ENCODE measurements at places on chromosomes 12 and 14. TPM values are rescaled to one million over a fixed set of nuclear protein-coding genes. Genes with fewer than 3 reads are reported as not detected.
A peak's percentile ranks its signal among the peaks of the same experiment; 100 is the strongest.

Gene IGF1
- total RNA-seq = 6.4 TPM

Gene C12orf54
- total RNA-seq = not detected

Gene KRT73
- total RNA-seq = not detected

Gene ERP27
- total RNA-seq = 0.25 TPM

Gene GOLGA3
- total RNA-seq = 26.3 TPM

Gene ZCRB1
- total RNA-seq = 58.6 TPM

Gene OR6C3
- total RNA-seq = not detected

GRCh38 chr12:20398686-20399085, 30.3 kb downstream of the PDE3A start:
- no peak for DNase-seq

DNA sequence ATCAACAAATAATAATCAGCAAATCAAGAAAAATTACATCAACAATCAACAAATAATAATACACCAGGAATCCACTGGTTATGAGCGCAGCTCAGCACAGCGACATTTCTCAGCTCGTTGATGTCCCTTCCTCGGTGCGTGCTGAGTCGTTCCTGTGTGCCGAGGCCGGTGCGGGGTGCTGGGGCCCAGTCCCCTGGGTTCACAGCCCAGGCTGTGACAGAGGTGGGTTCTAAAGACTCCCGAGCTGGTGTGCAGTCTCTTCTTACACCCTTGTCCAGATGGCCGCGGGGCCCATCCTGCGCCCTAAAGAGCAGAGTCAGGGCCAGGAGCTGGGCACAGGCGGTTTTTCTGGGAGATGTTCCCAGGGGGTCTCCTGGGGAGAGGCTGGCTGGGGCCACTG, 26.9 kb upstream of the TRAF3 start:
- no peak for DNase-seq

DNA sequence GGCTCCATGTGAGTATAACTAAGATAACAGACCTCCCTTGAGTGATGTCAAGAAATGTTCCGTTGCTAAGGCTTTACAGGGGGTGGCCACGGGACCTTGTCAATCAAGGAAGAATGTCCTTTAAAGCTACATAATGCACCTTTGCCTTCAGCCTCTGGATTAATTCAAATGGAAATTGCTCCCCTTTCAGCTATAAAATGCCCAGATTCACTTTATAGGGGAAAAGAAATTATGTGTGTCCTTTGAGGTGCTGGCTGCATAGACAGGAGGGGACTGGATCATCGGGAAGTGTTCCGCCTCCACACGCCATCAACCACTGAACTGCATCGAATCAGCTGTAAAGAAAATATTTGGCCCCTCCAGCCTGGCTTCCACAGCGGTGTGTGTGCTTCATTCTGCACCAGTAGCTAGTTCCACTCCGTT, 415.4 kb downstream of the DPF3 start:
- DNase-seq = no peak

- DNase-seq = peak; percentile 58
Measured at GRCh38 chr12:57756406-57757341, 1.8 kb downstream of the MARCHF9 start.

DNA sequence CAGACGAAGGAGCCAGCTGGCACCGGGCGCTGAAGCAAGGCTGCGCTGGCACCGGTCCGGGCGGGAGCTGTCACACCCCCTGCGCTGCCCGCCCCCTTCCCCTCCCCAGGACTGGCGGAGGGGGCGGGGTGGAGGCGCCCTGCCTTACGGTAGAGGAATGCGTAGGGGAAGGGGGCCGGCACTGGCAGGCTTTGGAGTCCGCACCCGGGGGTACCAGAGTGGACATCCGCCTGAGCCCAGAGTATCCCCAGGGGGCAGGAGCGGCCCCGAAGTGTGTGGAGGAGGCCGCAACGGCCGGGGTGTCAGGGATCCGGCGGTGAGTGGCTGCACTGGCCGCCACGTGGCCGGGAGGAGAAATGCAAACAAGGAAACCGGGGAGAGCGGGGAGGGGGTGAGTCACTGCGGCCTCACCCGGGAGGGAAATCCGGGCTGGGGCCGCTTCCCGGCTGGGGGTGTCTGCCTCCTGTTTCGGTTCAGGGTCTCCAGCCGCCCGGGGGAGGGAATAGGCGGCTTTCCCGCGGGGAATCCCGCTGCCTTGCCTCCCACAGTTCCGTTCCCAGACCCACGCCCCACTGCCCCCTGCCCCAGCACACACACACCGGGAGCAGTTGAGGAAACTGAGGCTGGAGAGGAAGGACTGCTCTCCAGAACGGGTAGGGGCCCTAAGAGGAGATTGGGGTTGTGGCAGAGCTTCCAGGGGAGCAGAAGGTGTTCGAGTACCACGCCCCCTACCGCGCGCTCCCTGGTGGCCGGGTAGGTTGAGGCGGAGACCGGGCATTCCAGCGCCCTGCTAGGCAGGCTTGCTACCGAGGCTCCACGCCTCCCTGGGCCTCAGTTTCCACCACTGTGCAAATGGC, at the start of gene RAPGEF3:
Gene RAPGEF3, minus strand, starts transcription at position 47 of the 857 bp plus-strand sequence. CDS start 324 bp downstream, outside the sequence.
- peak; percentile 92 for DNase-seq

- no peak for DNase-seq
Measured at GRCh38 chr12:94195483-94195882, 47.1 kb downstream of the PLXNC1 start.

DNA sequence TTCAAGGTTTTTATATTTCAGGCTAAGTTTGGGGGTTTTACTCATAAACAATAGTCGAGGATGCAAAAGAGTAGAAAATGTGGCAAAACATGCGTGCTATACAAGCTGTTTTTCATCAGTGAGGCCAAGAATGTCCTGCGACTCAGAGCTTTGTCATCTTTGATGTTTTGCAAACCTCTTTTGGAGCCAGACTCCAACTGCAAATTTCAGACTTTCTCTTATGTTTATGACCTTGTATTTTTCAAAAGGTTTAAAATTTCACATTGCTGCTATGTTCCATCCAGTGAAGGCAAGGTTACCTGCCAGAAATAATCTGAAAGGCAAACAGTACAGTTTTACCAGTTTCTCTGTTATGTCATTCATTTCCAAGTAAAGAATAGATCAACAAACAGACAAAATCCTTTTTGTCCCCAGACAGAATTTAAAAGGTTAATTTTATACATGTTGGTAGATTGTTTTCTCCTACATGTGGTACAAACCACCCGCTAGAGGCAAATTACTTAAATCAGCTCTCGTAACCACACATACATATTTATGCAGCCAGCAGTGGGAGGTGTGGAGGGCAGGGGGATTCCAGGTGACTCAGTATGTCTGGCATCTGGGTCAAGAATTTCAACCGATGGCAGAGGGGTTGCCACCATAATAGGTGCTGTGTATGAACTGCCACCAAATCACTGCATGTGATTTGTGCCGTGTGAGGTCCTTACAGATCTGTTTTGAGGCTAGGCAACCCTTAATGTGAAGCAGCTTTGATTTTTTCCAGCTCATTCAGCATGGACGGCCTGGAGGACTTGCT, 119.8 kb upstream of the CPM start:
- DNase-seq = no peak

GRCh38 chr12:116933091-116933490, 22.3 kb downstream of the FBXW8 start:
- no peak for DNase-seq

DNA sequence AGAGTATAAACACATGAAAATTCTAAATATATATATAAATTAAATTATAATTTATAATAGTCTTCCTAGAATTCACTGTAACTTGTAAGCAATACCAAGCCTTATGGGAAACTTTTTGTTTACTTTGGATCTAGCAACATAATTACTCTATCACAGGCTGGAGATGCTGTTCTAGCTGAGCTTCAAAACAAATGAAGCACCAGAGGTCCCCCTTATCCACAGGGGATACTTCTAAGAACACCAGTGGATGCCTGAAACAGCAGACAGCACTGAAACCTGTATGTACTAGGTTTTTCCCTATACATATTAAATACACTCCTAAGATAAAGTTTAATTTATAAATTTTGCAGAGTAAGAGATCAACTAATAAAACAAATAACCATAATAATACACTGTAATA, 96.6 kb downstream of the CDK17 start:
- no peak for DNase-seq

- DNase-seq = peak; percentile 87
Measured at GRCh38 chr12:92745856-92746550, 43.2 kb downstream of the PLEKHG7 start.

DNA sequence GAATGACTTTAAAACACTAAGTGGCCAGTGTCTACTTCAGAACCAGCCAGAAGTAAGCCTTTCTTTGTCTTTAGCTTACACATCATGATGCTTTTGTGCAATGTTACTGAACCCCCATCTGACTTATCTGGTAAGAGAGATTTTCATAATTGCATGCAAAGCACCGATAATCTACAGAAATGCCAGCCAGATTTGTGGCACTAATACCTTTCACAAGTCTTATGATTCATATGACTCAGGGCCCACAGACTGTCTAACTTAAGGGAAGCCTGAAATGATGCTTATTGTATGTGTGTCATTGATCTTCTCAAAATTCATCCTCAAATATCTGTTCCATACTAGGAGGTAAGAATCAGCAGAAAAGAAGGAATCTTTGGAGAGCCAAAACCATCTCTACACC, 18.0 kb downstream of the IGF1 start:
- DNase-seq = no peak

DNA sequence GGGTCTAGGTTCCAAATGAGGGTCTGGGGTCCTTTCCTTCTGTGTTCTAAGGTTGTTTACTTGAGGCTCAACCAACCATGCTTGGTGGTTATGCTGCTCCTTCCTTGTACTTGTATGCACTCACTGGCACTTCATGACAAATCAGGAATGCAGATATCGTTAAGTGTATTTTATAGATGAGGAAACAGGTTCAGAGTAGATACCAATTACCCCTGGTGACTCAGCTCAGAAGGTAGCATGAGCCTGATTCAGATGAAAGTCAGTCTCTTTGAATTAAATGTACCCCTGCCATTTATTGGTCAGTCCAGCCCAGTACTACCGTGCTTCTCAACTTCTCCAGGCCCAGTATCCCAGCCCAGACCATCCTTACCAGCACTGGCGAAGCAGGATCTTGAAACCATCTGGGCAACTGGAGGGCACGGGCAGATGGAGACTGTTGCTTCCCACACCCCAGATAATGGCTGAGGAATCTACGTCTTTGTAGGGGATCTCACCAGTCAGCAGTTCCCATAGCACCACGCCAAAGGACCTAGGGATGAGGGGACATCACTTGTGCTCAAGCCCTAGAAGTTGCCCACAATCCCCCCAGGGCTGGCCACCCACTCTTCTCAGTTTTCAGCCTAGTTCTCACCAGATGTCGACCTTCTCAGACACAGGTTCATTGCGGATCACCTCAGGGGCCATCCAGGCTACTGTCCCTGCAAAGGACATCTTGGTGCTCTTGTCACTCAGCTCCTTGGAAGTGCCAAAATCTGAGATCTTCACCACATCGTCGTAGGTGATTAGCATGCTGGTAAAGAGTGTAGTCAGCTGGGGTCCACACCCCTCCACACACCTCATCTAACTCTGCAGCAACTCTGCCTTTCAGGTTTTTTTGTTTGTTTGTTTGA, 14.3 kb downstream of the MAP3K12 start:
- DNase-seq = no peak
